ENCODE measurements at places on chromosomes 4 and X.

- peaks cover 69% of the 10 kb centered on the region for H3K4me1 ChIP-seq
- ATAC-seq = no peak
- no peaks in the 10 kb centered on the region for H3K36me3 ChIP-seq
- peak overlapping the region; percentile 5 for H3K4me3 ChIP-seq
- peak overlapping the region; percentile 11 for H3K27ac ChIP-seq
These were observed 14.2 kb upstream of the C1QTNF7 start for GRCh38 chr4:15413623-15414019.

- ATAC-seq = no peak
- peaks cover 32% of the 10 kb centered on the region for H3K36me3 ChIP-seq
- no peaks in the 10 kb centered on the region for H3K27me3 ChIP-seq
- no peak overlapping the region for H3K27ac ChIP-seq
- H3K4me1 ChIP-seq = no peaks in the 10 kb centered on the region
- H3K4me3 ChIP-seq = no peak overlapping the region
These were observed 181.8 kb downstream of the DCLK2 start for GRCh38 chr4:150259861-150260567.

DNA sequence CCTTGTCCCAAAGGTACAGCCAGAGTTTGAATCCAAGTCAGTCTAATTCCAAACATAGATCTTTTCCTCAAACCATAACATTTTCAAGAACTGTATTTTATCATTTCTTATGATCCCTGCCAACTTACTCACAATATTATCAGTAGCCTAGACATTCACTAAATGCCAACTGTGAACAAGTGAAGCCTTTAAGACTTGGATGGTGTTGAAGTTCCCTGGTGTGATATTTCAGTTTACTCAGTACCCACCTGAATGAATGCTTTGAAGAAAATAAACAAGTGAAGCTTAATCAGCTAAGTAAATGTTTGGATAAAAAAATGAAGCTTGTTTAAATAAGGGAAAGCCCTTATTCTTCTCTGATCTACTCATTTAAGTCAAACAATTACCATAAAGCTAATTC lies 1028.3 kb downstream of the DMD start:
- H3K27me3 ChIP-seq = no peaks in the 10 kb centered on the region
- H3K27ac ChIP-seq = no peak overlapping the region
- no peaks in the 10 kb centered on the region for H3K4me1 ChIP-seq
- H3K36me3 ChIP-seq = no peaks in the 10 kb centered on the region

GRCh38 chr4:147741190-147741788 lies 9.4 kb downstream of the ARHGAP10 start:
- H3K4me1 ChIP-seq = no peaks in the 10 kb centered on the region
- H3K27me3 ChIP-seq = peaks cover 38% of the 10 kb centered on the region
- H3K36me3 ChIP-seq = no peaks in the 10 kb centered on the region
- no peak overlapping the region for H3K27ac ChIP-seq
- no peak overlapping the region for H3K4me3 ChIP-seq

- no peak overlapping the region for H3K4me3 ChIP-seq
- peak; percentile 39 for ATAC-seq
- no peaks in the 10 kb centered on the region for H3K36me3 ChIP-seq
- peaks cover 52% of the 10 kb centered on the region for H3K27me3 ChIP-seq
- no peak overlapping the region for H3K27ac ChIP-seq
- H3K4me1 ChIP-seq = peaks cover 11% of the 10 kb centered on the region
These were observed 228.0 kb downstream of the PALLD start for GRCh38 chr4:168724686-168725411.

GRCh38 chrX:107384397-107385105 lies 64.9 kb upstream of the FRMPD3 start:
- no peaks in the 10 kb centered on the region for H3K36me3 ChIP-seq
- ATAC-seq = no peak
- H3K27ac ChIP-seq = no peak overlapping the region
- H3K27me3 ChIP-seq = peaks cover 6% of the 10 kb centered on the region
- H3K4me1 ChIP-seq = no peaks in the 10 kb centered on the region

- no peaks in the 10 kb centered on the region for H3K4me1 ChIP-seq
- peaks cover 65% of the 10 kb centered on the region for H3K36me3 ChIP-seq
- no peak for ATAC-seq
- no peak overlapping the region for H3K4me3 ChIP-seq
These were observed 141.4 kb downstream of the PTTG2 start for GRCh38 chr4:38101563-38101962.

DNA sequence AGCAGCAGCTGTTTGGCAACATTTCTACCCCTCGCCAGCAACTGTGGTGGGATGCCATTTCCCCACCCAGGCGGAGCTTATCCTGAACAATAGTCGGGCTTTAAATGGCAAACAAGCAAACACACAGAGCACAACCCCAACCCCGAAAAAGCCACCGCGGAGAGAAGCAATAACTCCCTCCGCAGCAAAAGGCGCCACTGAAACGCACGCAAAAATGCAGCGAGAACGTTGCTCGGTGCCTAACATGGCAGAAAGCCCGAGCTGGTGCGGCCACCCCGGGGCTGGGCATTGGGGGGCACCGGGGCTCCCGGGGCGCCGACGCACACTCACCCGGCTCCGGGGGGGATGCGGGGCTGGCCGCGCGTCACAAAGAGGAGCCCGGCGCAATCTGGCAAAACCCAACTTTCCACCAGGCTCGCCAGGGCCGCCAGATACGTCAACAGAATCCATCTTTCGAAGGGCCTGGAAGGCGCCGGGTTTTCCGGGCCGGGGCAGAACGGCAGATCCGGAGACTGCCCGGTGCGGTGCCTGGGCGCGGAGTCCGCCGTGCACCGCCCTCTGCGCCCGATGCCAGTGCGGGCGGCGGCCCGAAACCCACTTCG lies 818 bp downstream of the RAI2 start:
- no peak overlapping the region for H3K27ac ChIP-seq
- no peak overlapping the region for H3K4me3 ChIP-seq
- no peaks in the 10 kb centered on the region for H3K36me3 ChIP-seq
- H3K27me3 ChIP-seq = peaks cover 42% of the 10 kb centered on the region

- H3K27ac ChIP-seq = no peak overlapping the region
- no peak for ATAC-seq
- no peaks in the 10 kb centered on the region for H3K36me3 ChIP-seq
- no peak overlapping the region for H3K4me3 ChIP-seq
These were observed 61.3 kb downstream of the AFAP1 start for GRCh38 chr4:7878323-7878722.

GRCh38 chr4:186587416-186588018 lies 32.1 kb upstream of the MTNR1A start:
- ATAC-seq = no peak
- no peaks in the 10 kb centered on the region for H3K4me1 ChIP-seq
- H3K36me3 ChIP-seq = no peaks in the 10 kb centered on the region
- no peak overlapping the region for H3K4me3 ChIP-seq
- no peak overlapping the region for H3K27ac ChIP-seq

GRCh38 chr4:86816501-86817273 lies 32.5 kb downstream of the SLC10A6 start:
- no peak overlapping the region for H3K27ac ChIP-seq
- H3K4me3 ChIP-seq = no peak overlapping the region

- no peaks in the 10 kb centered on the region for H3K36me3 ChIP-seq
- ATAC-seq = no peak
- no peak overlapping the region for H3K27ac ChIP-seq
- no peak overlapping the region for H3K4me3 ChIP-seq
These were observed 13.7 kb upstream of the DTHD1 start for GRCh38 chr4:36267486-36268268.

DNA sequence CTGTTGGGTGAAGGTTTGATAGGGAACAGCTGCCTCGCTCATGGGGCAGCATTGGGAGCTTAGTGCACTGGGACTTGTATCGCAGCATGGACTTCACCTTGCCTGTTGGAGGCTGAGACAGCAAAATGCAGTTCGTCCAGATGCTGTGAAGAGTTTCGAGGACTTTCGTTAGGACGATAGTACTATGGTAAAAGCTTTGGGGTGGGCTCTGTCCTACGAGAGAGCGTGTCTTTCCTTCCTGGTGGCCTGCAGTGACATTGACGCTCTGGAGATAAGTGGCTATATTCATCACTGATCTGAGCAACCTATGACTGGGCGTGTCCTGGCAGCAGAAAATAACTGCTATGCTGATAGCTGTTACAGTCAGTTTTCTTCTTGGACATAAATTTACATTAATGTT lies 44.8 kb downstream of the ARHGAP10 start:
- H3K27ac ChIP-seq = no peak overlapping the region
- no peak overlapping the region for H3K4me3 ChIP-seq

GRCh38 chr4:39363773-39364393 lies 2.3 kb downstream of the RFC1 start:
- H3K27ac ChIP-seq = peak overlapping the region; percentile 57
- peaks cover 56% of the 10 kb centered on the region for H3K4me1 ChIP-seq
- H3K36me3 ChIP-seq = peaks cover 3% of the 10 kb centered on the region

DNA sequence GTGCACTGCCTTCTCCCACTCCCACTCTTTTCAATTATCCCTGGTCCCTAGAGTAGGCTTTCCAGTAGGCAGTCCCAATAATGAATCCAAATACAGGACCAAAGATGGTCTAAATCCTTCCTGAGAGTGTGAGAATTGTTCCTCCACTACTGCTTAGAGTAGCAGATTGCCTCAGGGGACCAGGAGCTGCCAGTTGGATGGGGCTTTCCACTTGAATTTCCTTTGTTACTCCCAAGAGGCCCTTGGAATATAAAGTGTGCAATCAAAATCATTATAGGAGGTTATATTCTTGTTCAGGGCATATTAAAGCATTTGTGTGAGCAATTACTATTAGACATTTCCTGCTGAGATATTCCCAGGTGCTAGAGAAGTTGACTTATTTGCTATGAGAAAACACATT lies 156.6 kb upstream of the TLL1 start:
- ATAC-seq = no peak
- no peak overlapping the region for H3K4me3 ChIP-seq
- H3K27me3 ChIP-seq = no peaks in the 10 kb centered on the region
- H3K27ac ChIP-seq = no peak overlapping the region
- no peaks in the 10 kb centered on the region for H3K4me1 ChIP-seq
- no peaks in the 10 kb centered on the region for H3K36me3 ChIP-seq

DNA sequence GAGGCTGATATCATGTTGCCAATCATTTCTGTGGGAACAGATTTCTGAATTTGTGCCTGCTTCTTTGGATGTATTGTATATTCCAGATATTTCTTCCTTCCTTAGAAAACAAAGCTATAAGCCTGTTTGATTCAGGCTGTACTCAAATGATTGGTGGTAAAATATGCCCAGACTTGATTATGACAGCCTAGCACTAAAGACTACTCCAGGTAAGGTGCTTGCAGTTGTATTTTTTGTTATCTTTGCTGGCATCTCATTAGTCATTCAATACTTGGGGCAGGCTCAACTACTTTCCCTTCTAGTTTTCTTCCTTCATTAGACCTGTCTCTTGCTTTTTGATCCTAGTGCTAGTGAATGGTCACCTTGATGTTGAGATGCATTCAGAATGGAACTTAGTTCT lies 90.6 kb downstream of the ZNF518B start:
- H3K4me1 ChIP-seq = no peaks in the 10 kb centered on the region
- no peaks in the 10 kb centered on the region for H3K36me3 ChIP-seq
- peaks cover 20% of the 10 kb centered on the region for H3K27me3 ChIP-seq
- H3K4me3 ChIP-seq = no peak overlapping the region

DNA sequence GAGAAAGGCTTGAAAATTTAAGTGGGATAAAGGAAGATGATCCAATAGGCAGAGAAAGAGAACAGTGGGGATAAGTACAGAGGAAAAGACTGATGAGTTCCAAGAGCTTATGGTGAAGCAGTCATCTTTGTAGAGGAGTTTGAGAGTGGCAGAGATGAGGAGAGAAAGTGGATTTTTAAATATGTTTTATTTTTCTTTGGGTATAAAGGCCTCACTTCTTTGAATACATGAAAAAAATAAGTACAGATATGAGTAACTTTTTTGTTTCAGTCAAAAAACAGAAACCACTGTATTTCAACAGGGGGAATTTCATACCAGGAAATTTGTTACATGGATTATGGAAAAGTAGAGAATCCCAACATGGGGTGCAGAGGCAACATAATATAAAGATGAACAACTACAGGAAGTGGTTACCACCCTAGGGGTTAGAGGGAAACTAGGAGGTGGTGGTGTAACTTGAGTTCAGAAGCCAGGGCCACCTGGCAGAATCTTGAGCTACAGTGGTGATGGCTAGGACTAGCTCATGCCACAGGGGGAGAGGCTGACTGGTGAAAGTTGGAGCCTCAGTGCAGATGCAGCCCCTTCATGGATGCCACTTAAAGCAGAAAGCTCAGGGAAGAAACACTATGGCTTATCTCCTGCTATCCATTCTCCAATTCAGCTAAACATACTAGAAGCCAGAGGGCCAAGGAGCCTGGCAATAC lies 3.4 kb upstream of the CYBB start:
- ATAC-seq = peak; percentile 89
- no peaks in the 10 kb centered on the region for H3K36me3 ChIP-seq
- H3K4me3 ChIP-seq = peak overlapping the region; percentile 33
- no peaks in the 10 kb centered on the region for H3K27me3 ChIP-seq

DNA sequence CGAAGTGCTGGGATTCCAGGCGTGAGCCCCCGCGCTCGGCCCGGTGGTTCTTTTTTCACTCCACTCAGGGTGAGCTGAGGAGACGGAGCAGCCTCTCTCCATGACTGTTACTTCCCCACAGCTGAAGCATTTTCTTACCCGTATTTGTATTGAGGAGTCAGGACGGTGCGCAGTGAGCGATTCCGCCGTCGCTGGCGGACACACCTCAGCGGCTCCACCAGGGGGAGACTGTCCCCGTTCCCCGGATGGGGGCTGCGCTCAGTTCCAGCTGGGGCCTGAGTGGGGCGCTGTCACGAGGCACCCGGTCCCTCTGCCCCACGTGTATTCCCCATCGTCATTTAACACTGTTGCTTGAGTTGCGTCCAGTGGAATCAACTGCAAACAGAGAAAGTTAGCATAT lies 844.0 kb upstream of the FRG1 start:
- H3K36me3 ChIP-seq = no peaks in the 10 kb centered on the region
- H3K27me3 ChIP-seq = no peaks in the 10 kb centered on the region
- no peak overlapping the region for H3K27ac ChIP-seq

DNA sequence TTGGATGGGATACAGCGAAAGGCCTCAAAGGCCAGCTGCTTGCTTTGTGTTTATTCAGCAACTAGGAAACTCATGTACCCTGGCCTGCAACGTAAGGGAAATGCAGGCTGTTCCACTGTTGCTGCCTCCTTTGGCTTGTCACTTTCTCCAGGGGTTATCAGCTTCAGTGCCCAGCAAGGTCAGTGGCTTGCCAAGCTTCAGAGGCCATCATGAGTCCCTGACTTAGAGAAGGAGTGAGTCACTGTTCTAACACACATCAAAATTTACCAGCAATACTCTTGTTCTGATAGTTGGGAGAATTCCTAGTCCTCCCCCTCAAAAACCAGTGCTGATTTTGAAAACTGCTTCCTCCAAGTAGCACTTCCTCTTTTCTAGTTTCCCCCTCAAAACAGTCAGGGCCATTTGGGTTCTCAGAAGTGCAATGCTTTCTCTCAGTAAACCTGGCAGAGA lies 250.8 kb downstream of the ARHGAP24 start:
- peaks cover 43% of the 10 kb centered on the region for H3K4me1 ChIP-seq
- H3K27ac ChIP-seq = peak overlapping the region; percentile 89
- H3K4me3 ChIP-seq = no peak overlapping the region
- peaks cover 26% of the 10 kb centered on the region for H3K36me3 ChIP-seq
- peak; percentile 91 for ATAC-seq

Data from stimulated activated memory B cell treated with anti-CD40 and anti-IgM and Interleukin-4, amounts not matched to agents 10 μg/mL and 1 μg/mL and 100 μg/mL, for 72 hours (primary cell).